NCI-H2029 treated with DMSO at 0.1 percent for 48 hours (cell line): ENCODE measurements at places on chromosomes 2 and 18.
A peak's percentile ranks its signal among the peaks of the same experiment; 100 is the strongest.

DNA sequence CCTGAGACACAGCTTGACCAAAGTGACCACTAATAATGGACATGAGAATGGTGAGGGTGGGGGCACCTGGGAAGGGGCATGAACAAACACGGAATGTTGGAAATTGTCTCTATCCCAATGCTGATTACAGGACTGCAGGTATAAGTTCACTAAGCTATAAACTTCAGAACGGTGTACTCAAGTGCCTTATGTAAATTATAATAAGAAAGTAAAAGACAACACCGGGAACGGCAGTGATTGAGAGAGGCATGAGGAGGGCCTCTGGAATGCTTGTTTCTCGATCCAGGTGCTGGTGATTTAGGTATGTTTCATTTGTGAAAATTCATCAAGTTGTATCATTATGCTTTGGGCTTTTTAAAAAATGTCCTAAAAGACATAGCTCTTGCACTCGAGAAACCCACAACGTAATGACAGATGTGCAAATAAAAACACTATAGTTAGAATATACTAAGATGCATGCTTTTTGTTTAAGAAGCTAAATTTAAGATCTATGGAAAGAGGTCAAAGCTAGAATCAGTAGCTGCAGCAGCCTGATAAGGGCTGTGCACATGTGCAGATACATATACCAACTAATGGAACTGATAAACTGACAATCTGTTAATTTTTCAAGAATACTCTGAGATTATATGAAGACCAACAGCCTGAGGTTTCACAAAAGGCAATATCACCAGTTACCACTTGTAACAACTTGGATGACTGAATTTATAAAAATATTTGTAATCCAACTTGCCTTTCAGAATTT is 7.6 kb downstream of the HIBCH start:
- no peak for DNase-seq

DNA sequence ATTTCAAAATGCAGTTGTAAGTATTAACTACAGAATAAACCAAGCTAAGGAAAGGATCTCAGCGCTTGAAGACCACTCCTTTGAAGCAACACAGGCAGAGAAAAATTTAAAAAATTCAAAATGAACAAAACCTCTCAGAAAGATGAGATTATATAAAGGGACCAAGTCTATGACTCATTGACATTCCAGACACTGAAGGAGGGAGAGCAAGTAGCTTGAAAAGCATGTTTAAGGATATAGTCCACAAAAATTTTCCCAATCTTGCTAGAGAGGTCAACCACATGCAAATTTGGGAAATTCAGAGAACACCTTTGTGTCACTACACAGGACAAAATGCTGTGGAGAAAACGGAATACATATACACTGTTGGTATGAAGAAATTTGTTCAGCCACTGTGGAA is 112.6 kb upstream of the MC4R start:
- DNase-seq, result no peak

DNA sequence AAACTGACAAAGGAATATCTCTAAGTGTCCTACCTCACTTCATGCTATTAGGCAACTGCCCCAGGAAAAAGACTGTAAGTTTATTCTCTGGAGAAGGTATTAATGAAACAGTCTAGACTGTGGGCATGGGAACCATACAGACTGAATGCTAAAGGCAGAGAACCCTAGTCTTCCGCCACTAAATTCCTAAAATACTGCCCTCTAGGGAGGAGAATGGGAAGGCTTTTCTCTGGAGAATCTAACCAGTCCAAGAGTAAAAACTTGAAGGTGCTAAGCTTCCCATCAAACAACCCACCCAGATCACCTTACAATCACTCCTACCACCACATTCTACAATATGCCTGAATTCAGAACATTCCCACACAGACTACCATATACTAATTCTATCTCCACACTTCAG is 3.4 kb downstream of the SRBD1 start:
- DNase-seq, result no peak

GRCh38 chr18:75035928-75036327 is 173.0 kb downstream of the PTGR3 start:
- no peak for DNase-seq

DNA sequence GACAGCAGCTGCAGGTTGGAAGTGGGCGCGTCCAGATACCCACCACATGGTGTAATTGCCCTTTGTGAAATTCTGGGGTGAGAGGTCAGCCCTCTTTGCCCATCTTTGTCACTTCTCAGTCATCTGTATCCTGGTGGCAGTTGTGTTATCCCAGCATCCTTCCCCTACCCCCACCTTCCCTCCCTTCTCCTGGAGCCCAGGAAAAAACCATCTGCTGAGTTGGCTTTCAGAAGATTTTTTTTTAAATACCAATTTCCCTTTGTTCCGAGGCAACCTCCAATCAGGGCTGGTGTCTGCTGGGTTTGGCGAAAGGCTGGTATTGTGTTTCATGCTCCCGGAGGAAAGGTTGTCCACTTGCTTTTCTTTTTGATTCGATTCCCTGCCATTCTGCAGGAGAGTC is 35.2 kb downstream of the SETBP1 start:
- no peak for DNase-seq

GRCh38 chr18:45677276-45677807 is 46.6 kb upstream of the SLC14A1 start:
- DNase-seq, result no peak

DNA sequence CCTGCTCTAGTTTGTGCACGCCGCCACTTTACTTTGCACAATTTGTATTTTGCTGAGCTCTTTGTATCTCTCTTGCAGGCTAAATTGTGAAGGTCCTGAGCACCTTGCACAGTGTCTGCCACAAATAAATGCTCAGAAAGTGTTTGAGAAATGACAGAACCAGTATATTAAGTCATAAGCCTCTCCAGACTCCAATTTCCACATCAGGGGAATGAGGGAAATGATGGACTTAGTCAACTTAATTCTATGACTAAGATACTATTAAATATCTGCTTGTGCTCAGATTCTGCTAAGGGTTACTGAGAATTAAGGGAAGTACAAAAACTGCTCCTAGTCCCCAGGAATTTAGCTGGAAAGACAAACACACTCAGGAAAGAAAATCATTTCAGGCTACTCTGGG is 239.1 kb upstream of the SLC14A2 start:
- no peak for DNase-seq

- DNase-seq, result no peak
Observed at GRCh38 chr2:150526827-150527226, 39.4 kb upstream of the RND3 start.

- DNase-seq, result no peak
Observed at GRCh38 chr2:85936421-85937068, 47.8 kb upstream of the ST3GAL5 start.

DNA sequence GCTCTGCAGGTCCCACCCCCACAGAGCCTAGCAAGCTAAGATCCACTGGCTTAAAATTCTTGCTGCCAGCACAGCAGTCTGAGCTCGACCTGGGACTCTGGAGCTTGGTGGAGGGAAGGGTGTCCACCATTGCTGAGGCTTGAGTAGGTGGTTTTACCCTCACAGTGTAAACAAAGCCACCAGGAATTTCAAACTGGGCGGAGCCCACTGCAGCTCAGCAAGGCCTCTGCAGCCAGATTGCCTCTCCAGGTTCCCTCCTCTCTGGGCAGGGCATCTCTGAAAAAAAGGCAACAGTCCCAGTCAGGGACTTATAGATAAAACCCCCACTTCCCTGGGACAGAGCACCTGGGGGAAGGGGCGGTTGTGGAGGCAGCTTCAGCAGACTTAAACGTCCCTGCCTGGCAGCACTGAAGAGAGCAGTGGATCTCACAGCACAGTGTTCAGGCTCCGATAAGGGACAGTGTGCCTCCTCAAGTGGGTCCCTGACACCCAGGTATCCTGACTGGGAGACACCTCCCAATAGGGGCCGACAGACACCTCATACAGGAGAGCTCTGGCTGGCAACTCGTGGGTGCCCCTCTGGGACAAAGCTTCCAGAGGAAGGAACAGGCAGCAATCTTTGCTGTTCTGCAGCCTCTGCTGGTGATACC is 20.0 kb upstream of the NEMP2 start:
- DNase-seq, result no peak

GRCh38 chr2:76288598-76288997 is 577.9 kb upstream of the GCFC2 start:
- no peak for DNase-seq

- no peak for DNase-seq
Observed at GRCh38 chr2:28322456-28322855, 70.2 kb upstream of the FOSL2 start.

DNA sequence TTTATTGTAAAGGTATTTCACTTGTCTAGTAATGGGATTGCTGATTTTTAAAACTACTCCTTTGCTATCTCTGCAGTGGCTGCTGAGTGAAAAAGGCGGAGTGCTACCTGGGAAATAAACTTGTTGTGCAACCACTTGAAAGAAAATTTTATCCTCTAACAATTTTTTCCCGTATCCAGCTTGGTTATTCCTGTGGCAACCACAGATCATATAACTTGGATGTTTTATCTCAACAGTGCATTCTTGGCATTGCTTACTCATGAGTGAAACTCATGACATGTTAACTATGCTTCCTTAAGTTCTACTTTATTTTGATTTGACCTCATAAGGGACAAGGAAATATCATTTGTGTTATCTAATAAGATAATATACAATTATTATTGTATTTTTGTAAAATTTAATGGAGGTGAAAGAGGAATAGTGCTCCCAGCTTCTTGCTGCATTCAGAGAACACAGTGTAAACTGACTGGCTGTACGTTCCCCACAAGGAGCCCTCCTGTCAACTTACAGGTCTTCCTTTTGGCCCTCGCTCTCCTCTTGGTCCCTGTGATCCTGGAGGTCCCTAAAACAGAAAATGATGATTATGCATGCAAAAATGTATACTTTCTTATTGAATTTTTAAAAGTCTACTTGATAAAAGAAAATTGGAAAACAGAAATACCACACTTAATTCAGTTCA is 82.7 kb downstream of the COL5A2 start:
- DNase-seq, result no peak

DNA sequence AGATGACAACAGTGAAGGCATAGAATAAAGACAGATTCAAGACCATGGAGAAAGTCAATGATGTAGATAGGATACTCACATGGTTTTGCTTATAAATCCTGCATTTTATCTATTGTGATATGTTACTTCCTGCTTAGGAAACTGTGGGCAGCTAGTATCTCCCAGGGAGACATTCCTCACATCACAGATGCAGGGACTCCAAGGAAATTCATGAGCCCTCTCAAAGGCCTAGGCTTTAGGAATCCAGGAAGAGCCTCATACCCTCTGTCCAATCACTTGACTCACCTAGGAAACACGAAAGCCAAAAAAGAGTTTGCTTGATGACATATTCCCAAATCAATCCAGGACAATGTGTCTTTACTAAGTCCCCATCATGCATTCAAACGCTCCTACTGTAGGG is 247.8 kb upstream of the KLHL29 start:
- no peak for DNase-seq

DNA sequence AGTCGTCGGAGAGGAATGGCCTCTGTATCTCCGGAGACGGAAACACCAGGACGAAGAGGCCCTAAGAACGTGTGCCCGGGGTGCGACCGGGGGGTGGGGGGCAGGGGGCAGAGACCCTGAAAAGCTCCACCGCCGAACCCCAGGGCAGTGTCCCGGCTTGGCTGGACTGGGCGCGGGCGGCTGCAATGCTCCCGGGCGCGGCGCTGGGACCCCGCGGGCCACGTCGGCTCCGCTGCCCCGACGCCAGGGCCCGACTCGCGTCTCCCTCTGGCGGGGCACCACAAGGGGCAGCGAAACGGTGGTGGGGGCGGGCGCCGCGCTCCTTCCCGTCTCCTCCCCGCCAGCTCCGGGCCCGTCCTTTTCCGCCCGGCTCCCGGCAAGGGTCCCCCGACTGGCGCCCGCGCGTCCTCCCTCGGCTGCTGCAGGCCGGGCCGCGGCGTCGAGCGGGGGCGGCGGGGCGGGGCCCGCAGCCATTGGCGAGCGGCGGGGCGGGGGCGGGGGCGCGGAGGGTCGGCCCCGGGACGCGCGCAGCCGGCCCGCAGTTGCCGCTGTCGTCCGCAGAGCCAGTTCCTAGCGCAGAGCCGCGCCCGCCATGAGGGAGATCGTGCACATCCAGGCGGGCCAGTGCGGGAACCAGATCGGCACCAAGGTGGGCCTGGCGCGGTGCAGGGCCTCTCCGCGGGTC is at the start of gene TUBB6:
Gene TUBB6, plus strand, starts transcription at position 541 of the 685 bp plus-strand sequence. Its CDS starts 52 bp downstream, at position 593.
- no peak for DNase-seq

GRCh38 chr2:207847807-207848544 is 78.3 kb upstream of the FZD5 start:
- peak; percentile 85 for DNase-seq

GRCh38 chr2:51920509-51920908 is 888.6 kb upstream of the NRXN1 start:
- no peak for DNase-seq

GRCh38 chr2:241936457-241937133 is 67.1 kb downstream of the RTP5 start:
- DNase-seq, result no peak

GRCh38 chr2:207394203-207394781 is 135.5 kb upstream of the CREB1 start:
- DNase-seq, result no peak

DNA sequence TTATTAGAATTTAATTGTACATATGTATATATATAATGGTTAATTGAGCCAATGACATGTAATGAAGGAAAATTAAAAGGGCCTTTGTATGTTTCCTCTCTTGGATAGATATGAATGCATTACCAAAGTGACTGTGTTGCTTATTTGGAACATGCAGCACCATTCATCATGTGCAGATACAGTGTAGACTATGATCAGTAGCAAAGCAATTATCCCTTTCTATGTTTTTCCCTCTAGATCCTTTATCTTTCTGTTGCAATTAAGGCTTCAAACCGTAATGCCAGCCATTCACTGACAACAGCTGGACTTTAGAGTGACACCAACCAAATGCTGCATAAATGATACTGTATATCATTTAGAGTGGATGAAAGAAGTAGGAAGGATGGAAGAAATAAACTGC is 565.2 kb downstream of the NRXN1 start:
- DNase-seq, result no peak

- DNase-seq, result no peak
Observed at GRCh38 chr2:166665991-166666940, 172.2 kb upstream of the SCN7A start.

DNA sequence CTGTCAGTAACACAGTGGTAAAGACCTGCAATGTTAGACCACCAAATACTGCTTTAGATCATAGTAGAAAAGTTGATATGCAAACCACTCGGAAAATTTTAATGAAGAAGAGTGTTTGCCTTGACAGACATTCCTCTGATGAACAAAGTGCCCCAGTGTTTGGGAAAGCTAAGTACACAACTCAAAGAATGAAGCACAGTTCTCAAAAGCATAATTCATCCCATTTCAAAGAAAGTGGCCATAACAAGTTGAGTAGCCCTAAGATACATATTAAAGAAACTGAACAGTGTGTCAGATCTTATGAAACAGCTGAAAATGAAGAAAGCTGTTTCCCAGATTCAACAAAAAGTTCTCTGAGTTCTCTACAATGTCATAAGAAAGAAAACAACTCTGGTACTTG is 27.5 kb downstream of the GEN1 start:
- DNase-seq, result no peak

- DNase-seq, result no peak
Observed at GRCh38 chr2:9373476-9373875, 49.9 kb downstream of the ITGB1BP1 start.

- no peak for DNase-seq
Observed at GRCh38 chr2:29628108-29628745, 293.2 kb downstream of the ALK start.
